ENCODE measurements at places on chromosomes 5 and 9. TPM values are rescaled to one million over a fixed set of nuclear protein-coding genes. Genes with fewer than 3 reads are reported as not detected.

DNA sequence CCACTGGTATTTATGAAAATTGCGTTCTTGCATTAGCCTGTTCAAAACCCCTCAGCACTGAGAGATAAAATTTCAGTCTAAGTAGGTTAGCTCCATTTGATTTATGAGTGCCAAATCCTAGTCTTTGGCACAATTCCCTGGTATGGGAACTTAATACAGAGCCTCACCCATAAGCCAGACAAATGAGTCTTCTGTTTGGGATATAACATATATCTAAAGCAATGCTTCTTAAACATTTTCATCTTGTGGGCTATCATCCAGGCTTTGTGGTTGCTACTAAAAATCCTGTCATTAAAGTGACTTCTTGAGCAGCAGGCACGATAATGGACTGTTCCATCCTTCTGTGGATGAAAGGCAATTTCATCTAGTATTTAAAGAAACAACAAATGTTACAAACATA lies 419.5 kb upstream of the ACTBL2 start:
- DNase-seq, result peak; percentile 94

DNA sequence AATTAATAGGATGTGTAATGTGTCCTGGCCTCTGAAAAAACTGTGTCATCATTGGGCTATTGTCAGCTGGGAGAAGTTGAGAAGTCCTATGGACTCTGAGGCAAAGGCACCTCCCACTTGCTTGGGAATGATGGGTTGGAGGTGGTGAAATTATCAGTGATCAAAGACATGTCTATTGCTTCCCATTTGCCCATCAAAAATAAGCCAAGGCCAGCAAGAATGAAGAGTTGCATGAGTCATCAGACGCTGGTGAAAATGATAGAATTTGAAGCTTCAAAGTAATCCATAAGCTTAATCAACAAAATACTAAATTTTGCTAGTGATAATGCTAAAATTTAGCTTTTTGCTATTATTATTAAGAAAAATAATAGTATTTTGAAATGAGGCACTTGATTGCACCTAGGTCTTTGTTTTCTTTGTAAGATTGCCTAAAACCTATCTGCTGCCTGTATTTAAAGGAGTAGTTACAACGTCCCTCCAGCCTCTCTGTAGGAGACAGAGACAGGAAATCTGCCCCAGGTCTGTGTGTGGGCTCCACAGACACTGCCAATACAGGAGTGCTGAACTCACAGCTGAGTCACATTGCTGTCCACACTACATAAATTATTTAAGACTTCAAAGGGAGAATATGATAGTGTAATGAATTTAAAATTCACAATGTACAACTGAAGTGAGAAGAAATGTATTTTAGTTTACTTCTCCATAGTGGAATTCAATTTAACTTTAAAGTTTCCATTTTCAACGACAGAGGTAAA lies 48.4 kb upstream of the APC start:
- peak; percentile 32 for DNase-seq

- DNase-seq, result no peak
Observed at GRCh38 chr5:135873831-135874230, 21.8 kb downstream of the IL9 start.

GRCh38 chr5:538801-539468 lies 14.7 kb upstream of the SLC9A3 start:
- no peak for DNase-seq

DNA sequence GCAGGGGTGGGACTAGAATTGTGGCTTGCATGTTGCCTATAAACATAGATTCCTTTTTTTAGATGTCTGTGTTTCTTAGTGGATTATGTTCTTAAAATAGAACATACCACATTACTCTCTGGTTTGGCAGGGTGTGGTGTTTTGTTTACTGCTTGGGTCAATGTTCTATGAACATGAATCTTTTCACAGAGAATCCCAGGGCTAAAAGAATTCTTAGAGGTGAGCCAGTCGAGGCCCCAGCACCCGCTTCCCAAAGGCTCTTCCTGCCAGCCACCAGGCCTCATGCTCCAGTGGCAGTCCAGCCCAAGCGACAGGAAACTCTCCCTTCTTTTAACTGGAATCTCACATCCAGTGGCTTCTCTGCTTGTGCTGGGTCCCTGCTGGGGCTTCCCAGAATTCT lies 126.6 kb downstream of the C9orf152 start:
- peak; percentile 59 for DNase-seq

- no peak for DNase-seq
Observed at GRCh38 chr5:25646421-25647341, 1001.9 kb upstream of the CDH10 start.

- no peak for DNase-seq
Observed at GRCh38 chr5:120848883-120849282, 384.8 kb downstream of the PRR16 start.

GRCh38 chr9:126693428-126693944 lies 79.8 kb downstream of the LMX1B start:
- DNase-seq, result no peak

- no peak for DNase-seq
Observed at GRCh38 chr5:135392256-135392655, 6.8 kb downstream of the MACROH2A1 start.

- DNase-seq, result peak; percentile 76
Observed at GRCh38 chr5:59328709-59329296, 564.7 kb downstream of the PDE4D start.

GRCh38 chr9:3916984-3917383 lies 382.9 kb downstream of the GLIS3 start:
- no peak for DNase-seq

- peak; percentile 40 for DNase-seq
Observed at GRCh38 chr5:78610163-78610583, 38.4 kb downstream of the LHFPL2 start.

DNA sequence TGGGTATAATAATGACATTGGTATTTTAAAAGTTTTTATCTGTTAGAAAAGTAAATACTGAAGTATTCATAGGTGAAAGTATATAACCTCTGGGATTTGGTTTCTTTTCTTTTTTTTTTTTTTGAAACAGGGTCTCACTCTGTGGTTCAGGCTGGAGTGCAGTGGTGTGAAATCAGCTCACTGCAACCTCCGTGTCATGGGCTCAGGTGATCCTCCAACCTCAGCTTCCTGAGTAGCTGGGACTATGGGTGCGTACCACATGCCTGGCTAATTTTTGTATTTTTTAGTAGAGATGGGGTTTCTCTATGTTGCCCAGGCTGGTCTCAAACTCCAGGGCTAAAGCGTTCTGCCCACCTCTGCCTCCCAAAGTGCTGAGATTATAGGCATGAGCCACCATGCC lies 7.2 kb downstream of the HSDL2 start:
- DNase-seq, result no peak

GRCh38 chr5:66637994-66638393 lies 41.8 kb downstream of the MAST4 start:
- DNase-seq, result no peak

- DNase-seq, result peak; percentile 3
Observed at GRCh38 chr5:79357398-79357797, 121.5 kb downstream of the JMY start.

GRCh38 chr9:79013715-79014610 lies 557.8 kb upstream of the TLE4 start:
- DNase-seq, result no peak

GRCh38 chr9:127555840-127556820 lies 55.9 kb upstream of the STXBP1 start:
- peak; percentile 91 for DNase-seq

- DNase-seq, result no peak
Observed at GRCh38 chr9:18495065-18495464, 21.1 kb downstream of the ADAMTSL1 start.

DNA sequence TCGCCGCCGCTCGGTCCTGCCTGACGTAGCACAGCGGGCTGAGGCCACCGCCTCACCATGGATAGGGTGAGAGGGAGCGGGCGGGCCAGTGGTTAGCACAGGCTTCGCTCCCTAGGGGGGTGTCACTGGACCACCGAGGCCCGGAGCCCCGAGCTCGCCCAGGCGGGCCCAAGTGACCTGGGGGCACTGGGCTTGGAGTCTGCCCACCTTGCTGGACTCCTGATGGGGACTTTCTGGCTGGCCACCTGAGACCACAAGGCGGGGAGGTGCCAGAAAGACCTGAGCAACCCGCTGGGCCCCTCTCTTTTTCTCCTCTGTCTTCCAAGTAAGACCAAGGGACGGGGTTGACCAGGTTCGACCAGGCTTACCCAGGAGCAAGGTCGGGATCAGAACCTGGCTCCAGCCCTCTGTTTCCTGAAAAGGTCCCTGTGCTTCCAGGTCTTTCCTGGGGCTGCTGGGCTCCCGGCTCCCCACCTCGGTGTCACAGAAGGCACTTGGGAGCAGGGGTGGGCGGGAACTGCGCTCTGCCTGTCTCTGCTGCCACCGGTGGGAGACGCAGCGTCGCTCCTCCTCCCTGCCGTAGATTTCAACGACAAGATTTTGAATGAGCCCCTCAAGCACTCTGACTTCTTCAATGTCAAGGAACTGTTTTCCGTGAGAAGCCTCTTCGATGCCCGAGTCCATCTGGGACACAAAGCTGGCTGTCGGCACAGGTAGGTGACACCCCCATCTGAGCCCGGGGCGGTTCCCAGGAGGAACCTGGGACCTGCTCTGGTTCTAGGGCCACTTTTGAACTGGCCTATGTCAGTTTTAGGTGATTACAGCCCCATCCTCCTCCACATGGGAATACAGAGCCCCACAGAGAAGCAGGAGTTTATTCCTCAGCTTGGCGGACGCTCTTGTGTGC lies 1.0 kb downstream of the MRPS2 start:
- no peak for DNase-seq

- DNase-seq, result no peak
Observed at GRCh38 chr9:94906181-94906580, 179.7 kb downstream of the AOPEP start.

- no peak for DNase-seq
Observed at GRCh38 chr5:54561651-54562050, 44.1 kb downstream of the SNX18 start.

GRCh38 chr5:97133101-97133500 lies 9.3 kb downstream of the LIX1 start:
- DNase-seq, result peak; percentile 77

- DNase-seq, result no peak
Observed at GRCh38 chr5:172502410-172502809, 48.1 kb upstream of the SH3PXD2B start.

- no peak for DNase-seq
Observed at GRCh38 chr9:99137225-99137624, 32.3 kb downstream of the TGFBR1 start.

GRCh38 chr5:177967221-177967887 lies 28.7 kb downstream of the PROP1 start:
- DNase-seq, result no peak

DNA sequence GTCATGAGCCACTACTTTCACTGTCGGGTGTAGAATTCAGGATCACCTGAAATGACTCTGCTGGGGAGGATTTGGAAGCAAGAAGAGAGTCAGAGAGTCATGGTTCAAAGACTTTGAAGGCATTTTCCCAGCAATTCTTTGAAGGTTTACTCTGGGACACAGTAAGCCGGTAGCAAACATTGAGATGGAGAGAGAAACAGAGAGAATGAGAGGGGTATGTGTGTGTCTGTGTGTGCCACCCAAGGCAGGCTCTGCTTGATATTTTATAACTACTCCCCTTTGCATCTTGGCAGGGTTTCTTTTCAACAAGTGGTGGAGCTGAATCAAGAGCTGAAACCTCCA lies 89.8 kb downstream of the ANKRD55 start:
- DNase-seq, result no peak

DNA sequence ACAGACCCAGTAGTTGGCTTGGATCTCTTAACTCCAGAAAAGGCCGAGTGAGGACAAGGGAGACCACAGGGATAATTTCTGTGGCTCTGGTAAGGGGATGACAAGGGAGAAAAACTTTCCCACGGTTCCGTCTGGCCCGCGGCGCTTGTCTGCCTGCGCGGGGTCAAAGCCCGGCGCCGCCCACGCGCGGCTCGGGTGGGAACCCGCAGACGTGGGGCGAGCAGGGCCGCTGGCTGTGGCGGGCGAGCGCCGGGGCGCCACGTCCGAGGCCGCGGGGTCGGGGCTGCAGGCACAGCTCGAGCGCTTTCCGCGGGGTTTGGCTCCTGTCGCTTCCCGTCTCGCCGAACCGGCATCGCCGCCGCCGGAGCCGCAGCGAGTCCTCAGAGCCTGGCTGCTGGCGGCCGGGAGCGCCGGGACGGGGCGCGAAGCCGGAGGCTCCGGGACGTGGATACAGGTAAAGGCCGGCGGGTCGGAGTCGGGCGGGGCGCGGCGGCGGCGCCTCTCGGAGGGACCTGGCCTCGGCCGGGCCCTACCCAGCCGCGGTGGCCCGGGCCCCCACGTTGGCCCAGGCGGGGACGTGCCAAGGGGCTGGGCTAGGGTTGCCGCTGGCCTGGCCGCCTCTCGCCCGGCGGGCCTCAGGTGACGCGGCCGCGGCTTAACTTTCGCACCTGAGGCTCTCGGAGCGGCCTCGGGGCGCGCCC lies at the start of gene RNF180:
TSS of gene RNF180 (plus strand) at position 344 of the 701 bp plus-strand sequence. CDS start 34,965 bp downstream, outside the sequence.
- peak; percentile 55 for DNase-seq

DNA sequence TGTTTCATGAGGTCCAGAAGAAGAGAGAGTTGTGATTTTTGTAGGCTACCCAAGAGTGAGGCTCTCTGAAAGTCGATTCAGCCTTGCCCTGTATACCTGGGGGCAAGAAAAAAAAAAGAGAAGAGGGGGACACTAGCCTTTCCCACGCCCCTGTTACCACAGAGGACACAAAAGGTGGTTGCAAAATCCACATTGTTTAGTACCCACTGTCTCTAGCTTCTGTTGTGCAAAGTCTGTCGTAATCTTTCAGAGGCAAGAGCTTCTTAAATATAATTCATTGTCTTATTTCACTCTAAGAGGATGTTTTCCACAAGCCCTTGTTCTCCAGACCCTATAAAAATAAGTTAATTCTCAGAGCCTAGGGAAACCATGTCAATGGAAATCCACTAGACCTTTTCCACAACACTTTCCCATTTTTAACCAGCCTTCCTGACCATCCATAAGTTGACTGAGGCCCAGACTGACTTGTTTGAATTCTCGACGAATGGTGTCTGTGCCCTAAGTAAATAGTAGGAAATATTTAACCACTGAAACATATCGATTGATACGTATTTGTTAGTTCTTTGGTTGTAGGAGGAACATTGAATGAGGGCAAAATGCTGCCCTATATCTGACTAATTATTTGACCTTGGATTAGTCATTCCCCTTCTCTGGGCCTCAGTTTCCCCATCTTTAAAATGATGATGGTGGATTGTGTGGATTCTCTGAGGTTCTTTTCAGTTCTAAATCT lies 182.7 kb downstream of the PAPPA start:
- no peak for DNase-seq

- DNase-seq, result peak; percentile 19
Observed at GRCh38 chr5:55680353-55680752, 31.8 kb downstream of the SLC38A9 start.

- no peak for DNase-seq
Observed at GRCh38 chr9:21465138-21465537, 17.0 kb downstream of the IFNE start.

The BNC2 gene
- total RNA-seq, result 19.3 TPM

The TRAF1 gene
- 12.5 TPM for total RNA-seq

The ARHGEF39 gene
- total RNA-seq, result 5.5 TPM

The GOLPH3 gene
- total RNA-seq, result 99.2 TPM

The PRELID2 gene
- 64.8 TPM for total RNA-seq

The GDA gene
- 6.0 TPM for total RNA-seq

The BARHL1 gene
- total RNA-seq, result not detected

The PKD2L2 gene
- total RNA-seq, result 2.4 TPM

The KLF4 gene
- 59.0 TPM for total RNA-seq

The IL9 gene
- not detected for total RNA-seq

The CAMK2A gene
- total RNA-seq, result 5.8 TPM

The TNPO1 gene
- total RNA-seq, result 114 TPM

The OBP2B gene
- not detected for total RNA-seq

The INIP gene
- total RNA-seq, result 17.6 TPM

The PHYHD1 gene
- 24.3 TPM for total RNA-seq

Data from umbilical cord (tissue), 2 donors.